ENCODE measurements at places on chromosomes 13 and 19.

DNA sequence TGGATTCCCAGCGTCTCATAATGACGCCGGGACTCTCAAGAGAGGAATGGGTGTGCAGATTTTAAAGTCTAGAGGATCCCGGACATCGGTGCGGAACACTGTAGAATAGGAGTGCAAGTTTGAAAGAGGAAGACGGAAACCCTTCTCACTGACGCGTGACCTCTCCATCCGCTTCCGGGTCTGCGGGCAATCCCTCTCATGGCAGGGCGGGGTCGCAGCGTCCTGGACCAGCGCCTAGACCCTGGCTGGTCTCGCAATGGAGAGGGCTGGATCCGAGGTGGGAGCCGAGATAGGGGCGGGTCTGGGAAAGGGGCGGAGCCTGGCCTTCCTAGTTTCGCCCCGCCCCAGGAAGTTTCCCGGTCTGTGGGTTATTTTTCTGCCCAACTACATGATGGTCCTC, 4.6 kb upstream of the ZNF845 start:
- DNase-seq, result peak; percentile 72

DNA sequence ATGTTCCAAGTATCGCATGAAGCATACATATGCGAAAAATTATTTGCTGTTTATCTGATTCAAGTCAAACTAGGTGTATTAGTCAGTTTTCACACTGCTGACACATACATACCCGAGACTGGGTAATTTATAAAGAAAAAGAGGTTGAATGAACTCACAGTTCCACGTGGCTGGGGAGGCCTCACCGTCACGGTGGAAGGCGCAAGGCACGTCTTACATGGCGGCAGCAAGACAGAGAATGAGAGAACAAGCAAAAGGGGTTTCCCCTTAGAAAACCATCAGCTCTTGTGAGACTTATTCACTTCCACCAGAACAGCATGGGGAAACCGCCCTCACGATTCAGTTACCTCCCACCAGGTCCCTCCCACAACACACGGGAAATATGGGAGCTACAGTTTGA, 13.0 kb upstream of the PROZ start:
- DNase-seq, result peak; percentile 27

DNA sequence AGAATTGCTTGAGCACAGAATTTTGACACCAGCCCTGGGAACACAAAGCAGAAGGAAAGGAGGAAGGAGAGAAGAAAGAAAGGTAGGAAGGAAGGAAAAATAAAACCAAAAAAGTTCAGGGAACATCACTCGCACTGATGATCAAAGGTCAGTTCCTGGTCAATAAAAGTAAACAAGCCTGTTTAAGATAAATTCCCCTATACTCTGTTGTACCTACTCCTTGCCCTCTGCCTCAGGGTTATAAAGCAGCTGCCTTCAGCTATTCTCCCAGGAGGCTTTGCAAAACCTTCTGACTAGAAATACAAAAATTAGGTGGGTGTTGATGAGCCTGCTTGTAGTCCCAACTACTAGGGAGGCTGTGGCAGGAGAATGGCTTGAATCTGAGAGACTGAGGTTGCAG, 14.9 kb upstream of the ZNF91 start:
- no peak for DNase-seq

DNA sequence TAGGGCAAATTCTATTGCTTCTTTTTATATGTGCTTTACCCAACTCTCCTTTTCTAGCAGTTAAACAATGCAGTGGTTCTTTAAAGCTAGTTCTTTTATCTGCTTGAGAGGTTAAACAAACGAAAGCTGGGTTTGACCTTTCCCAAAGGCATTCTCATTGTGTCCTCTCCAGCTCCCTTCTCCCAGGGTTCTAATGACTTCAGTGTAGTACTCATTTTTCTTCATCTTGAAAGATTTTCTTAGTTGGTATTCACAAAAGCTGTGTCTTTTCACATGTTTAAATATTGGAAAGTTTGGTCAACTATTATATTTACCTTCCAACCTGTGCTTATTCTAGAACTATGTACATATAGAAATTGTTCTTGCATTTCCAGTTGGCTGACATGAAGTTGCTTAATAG, 1.5 kb downstream of the WASF3 start:
- no peak for DNase-seq

DNA sequence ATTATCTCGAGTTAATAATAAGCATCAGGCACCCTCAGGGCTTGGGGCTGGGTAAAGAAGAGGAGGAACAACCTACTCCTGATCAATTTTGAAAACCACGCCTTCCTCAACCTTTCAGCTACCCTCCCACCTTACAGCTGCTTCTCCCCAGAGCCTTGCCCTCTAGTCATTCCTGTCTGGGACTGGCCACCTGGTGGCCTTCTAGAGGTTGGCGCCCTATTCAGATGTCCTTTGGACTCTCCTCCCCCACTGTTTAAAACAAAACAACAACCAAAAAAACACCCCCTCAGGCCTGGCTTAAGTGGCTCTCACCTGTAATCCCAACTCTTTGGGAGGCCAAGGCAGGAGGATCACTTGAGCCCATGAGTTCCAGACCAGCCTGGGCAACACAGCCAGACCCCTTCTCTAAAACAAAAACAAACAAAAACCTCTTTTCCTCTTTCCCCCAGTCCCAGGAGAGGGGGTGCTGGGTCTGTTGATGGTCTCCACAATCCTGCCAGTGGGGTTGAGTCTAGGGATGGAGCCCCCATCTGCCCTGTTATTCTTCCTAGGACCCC, 62.3 kb downstream of the CCDC70 start:
- DNase-seq, result no peak

DNA sequence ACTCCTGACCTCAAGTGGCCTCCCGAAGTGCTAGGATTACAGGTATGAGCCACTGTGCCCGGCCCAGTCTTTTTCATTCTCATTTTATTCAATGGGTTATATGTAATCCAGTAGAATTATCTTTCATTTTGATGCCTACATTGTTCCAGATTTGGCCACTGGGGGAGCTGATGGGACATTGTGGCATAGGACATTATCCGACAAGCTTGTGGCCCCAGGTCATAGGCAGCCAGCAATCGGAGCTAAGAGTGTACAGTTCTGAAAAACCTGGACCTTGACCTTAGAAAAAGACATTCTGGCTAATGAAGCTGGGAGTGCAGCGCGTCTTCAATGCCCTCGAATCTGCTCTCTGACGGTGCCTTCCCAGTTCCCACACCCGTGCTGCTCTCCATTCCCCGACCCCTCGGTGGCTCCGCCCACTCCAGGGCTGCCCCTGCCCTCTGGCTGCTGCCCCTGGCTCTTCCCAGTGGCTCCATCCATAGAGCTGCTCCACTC, 108.7 kb downstream of the TEX29 start:
- DNase-seq, result peak; percentile 83

DNA sequence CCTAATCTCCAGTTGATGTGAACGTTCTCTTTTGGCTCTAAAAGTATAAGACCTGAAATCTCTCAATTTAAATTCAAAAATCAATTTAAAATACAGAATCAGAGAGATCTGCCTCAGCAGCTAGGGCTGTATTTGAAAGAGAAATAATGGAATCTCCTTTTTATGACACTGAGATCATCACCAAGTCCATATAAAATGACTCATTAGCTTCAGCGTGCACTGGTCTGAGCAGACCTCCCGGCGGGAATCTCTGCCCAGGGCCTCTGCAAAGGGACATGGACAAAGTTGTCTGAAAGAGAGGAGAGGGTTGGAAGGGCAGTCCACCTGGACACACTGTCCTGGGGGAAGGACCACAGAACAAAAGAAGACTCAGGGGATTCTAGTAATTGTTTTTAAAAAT, 855.6 kb downstream of the EFNB2 start:
- DNase-seq, result no peak

- no peak for DNase-seq
Measured at GRCh38 chr19:58345558-58345957, 7.7 kb downstream of the A1BG start.

GRCh38 chr19:2260341-2260805, 4.2 kb upstream of the JSRP1 start:
- DNase-seq, result no peak
